NCI-H460 (cell line): ENCODE measurements at places on chromosomes 2 and 18. TPM values are rescaled to one million over a fixed set of nuclear protein-coding genes. Genes with fewer than 3 reads are reported as not detected.

Gene APOB
- total RNA-seq: not detected in 2 replicates

Gene ARHGAP28
- 0.94 and 1.6 TPM in 2 replicates for total RNA-seq

Gene TRPM8
- not detected in 2 replicates for total RNA-seq

Gene COL4A3
- total RNA-seq: 4.0 and 5.5 TPM in 2 replicates

Gene PTPRN
- total RNA-seq: 11.3 and 22.7 TPM in 2 replicates

Gene POTEJ
- not detected in 2 replicates for total RNA-seq

Gene PTH2R
- not detected in 2 replicates for total RNA-seq

Gene GPR45
- not detected in 2 replicates for total RNA-seq

Gene QPCT
- total RNA-seq: 311 and 322 TPM in 2 replicates

Gene VSNL1
- not detected in 2 replicates for total RNA-seq

Gene RESP18
- not detected in 2 replicates for total RNA-seq

Gene LOXHD1
- not detected in 2 replicates for total RNA-seq

Gene PLGLB1
- 0.92 TPM in 1 of 2 replicates, not detected in the other for total RNA-seq

Gene CD8B2
- total RNA-seq: not detected in 2 replicates

Gene BUB1
- total RNA-seq: 69.2 and 78.2 TPM in 2 replicates

Gene BOK
- 8.9 and 9.8 TPM in 2 replicates for total RNA-seq

Gene TMEM169
- total RNA-seq: 0.17 and 0.38 TPM in 2 replicates

Gene CIDEA
- not detected in 2 replicates for total RNA-seq

Gene UGT1A3
- not detected in 2 replicates for total RNA-seq

Gene PRADC1
- total RNA-seq: 6.3 and 10.7 TPM in 2 replicates

Gene DNAJB2
- 15.2 and 17.4 TPM in 2 replicates for total RNA-seq

Gene OXER1
- total RNA-seq: not detected in 2 replicates

Gene LOXL3
- 2.9 and 3.1 TPM in 2 replicates for total RNA-seq

Gene CNDP1
- not detected in 2 replicates for total RNA-seq

Gene TGOLN2
- 76.7 and 79.1 TPM in 2 replicates for total RNA-seq

Gene OLA1
- 152 and 198 TPM in 2 replicates for total RNA-seq

Gene CDK15
- 0.06 TPM in 1 of 2 replicates, not detected in the other for total RNA-seq

Gene C2orf78
- total RNA-seq: not detected in 2 replicates

Gene MAL
- not detected in 2 replicates for total RNA-seq

Gene CFC1
- total RNA-seq: not detected in 2 replicates

Gene ASPRV1
- 0.12 TPM in 1 of 2 replicates, not detected in the other for total RNA-seq

Gene TWIST2
- 11.0 and 13.6 TPM in 2 replicates for total RNA-seq

Gene SKOR2
- not detected in 2 replicates for total RNA-seq

Gene COL4A4
- total RNA-seq: 6.6 and 8.0 TPM in 2 replicates

Gene DSG4
- not detected in 2 replicates for total RNA-seq

Gene PRSS56
- not detected in 2 replicates for total RNA-seq

Gene C2orf15
- total RNA-seq: 0.27 TPM in 1 of 2 replicates, not detected in the other

Gene ANKRD62
- not detected in 2 replicates for total RNA-seq

Gene CHRND
- total RNA-seq: 0.05 TPM in 1 of 2 replicates, not detected in the other

Gene TMEM247
- not detected in 2 replicates for total RNA-seq

Gene ZCCHC2
- 9.8 TPM in 2 replicates for total RNA-seq

Gene KIAA2012
- not detected in 2 replicates for total RNA-seq

Gene HOXD10
- total RNA-seq: 0.25 TPM in 1 of 2 replicates, not detected in the other

Gene IL1RL1
- total RNA-seq: 4.5 and 4.7 TPM in 2 replicates

Gene DNAJC10
- total RNA-seq: 168 and 193 TPM in 2 replicates

Gene CCDC68
- total RNA-seq: 55.6 and 64.8 TPM in 2 replicates

Gene DPP4
- 0.25 and 0.40 TPM in 2 replicates for total RNA-seq

Gene CNTNAP5
- total RNA-seq: not detected in 2 replicates

Gene REG3A
- total RNA-seq: not detected in 2 replicates

Gene HRH4
- 0.12 and 0.29 TPM in 2 replicates for total RNA-seq

Gene DCDC2C
- not detected in 2 replicates for total RNA-seq

Gene CCDC85A
- 0.09 and 0.12 TPM in 2 replicates for total RNA-seq

Gene SLC8A1
- total RNA-seq: 4.5 and 5.4 TPM in 2 replicates

Gene IL36A
- not detected in 2 replicates for total RNA-seq

Gene ALPI
- not detected in 2 replicates for total RNA-seq

Gene CPO
- total RNA-seq: not detected in 2 replicates
